ENCODE measurements at places on chromosomes 3 and 15.

DNA sequence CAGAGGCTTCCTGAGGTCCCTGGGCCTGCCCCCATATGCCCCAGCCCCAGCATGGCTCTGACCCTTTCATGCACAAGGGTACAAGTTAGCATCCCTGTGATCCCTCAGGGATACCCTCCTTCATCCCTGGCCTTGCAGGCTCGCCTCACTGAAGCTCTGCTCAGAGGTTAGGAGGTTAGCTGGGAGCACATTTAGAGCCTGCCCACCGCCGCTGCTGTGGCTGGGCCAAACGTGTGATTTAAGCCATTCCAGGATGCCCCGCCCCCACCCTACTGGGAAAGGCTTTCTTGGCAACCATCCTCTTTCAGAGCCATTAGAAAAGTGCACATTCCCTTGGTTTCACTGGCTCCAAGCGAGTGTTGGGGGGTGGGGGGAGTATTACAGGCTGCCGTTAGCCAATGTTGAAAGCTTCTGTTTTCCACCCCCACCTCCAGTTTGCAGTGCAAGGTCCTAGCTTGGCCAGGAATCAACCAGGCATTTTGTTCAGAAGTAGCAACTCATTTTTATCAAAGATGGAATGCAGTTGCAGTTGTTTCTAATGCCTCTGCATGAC is 6.3 kb upstream of the HES1 start:
- DNase-seq: no peak

DNA sequence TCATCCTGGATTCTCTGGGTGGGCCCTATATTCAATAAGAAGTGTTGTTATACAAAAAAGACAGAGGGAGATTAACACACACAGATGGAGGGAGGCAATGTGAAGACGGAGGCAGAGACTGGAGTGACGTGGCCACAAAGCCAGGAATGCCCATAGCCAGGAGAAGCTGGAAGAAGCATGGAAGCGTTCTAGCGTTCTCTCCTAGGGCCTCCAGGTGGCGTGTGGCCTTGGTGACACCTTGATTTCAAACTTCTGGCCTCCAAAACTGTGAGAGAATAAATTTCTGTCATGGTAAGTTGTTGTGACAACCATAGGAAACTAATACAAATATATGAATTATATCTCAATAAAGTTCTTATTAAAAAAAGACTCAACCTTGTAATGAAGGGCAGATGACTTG is 21.3 kb downstream of the THBS1 start:
- DNase-seq: no peak

- peak; percentile 11 for DNase-seq
Observed at GRCh38 chr3:115800489-115801075, 177.3 kb downstream of the GAP43 start.

- no peak for DNase-seq
Observed at GRCh38 chr15:35858707-35859106, 312.7 kb upstream of the DPH6 start.

GRCh38 chr3:139676632-139677387 is 962 bp downstream of the NMNAT3 start:
- no peak for DNase-seq

- DNase-seq: no peak
Observed at GRCh38 chr15:78063970-78064385, 13.5 kb downstream of the TBC1D2B start.

- no peak for DNase-seq
Observed at GRCh38 chr3:47985381-47985780, 30.8 kb downstream of the MAP4 start.

- DNase-seq: no peak
Observed at GRCh38 chr3:190265796-190266195, 56.5 kb downstream of the CLDN1 start.

DNA sequence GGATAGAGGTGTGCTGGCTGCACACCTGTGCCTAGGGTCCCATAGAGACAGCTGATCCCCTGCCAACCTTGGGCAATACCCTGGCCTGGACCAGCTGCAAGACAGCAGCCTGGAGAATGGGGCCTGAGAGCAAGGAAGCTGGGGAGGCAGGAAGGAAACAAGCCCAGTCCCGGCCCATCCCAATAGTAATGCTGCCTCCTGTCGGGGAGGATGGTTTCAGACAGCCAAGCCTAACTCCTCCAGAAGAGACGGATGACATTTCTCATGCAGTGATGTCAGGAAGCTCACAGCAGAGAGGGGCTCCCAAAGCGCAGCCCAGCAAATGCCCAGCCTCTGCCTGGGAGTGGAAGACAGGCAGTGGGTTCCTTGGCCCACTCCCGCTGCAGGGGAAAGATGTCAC is 408.8 kb downstream of the OCA2 start:
- DNase-seq: no peak

GRCh38 chr3:17808994-17809393 is 66.6 kb upstream of the TBC1D5 start:
- DNase-seq: no peak

DNA sequence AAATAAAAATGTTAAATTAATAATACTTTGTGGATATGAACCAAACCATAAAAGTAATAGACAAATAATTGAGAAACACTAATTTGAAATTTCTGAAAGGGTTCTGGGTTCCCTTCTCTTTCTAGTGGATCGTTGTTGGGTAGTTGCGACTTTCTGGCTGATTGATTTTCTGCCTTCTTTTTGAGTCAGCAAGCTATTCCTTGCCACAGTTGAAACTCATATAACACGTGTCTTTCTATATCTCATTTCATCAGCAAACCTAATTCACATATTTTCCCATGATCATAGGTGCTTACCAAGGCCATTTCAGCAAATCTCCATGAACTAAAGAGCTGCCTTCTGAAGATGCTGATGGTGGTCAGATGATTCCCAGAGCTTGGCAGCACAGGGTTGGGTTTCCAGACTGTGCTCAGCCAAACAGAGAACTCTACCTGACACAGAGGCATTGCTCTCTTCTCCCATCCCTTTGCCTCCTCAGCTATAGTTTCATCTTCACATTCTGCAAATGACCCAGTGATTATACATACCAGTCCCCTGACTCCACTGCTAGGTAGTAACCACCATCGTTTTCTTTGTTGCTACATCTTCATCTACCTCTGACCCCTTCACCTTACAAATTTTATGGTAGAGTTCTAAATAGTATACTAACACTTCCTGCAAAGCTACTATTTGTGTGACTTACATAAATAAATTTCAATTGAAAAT is 383.9 kb upstream of the DPH6 start:
- no peak for DNase-seq

DNA sequence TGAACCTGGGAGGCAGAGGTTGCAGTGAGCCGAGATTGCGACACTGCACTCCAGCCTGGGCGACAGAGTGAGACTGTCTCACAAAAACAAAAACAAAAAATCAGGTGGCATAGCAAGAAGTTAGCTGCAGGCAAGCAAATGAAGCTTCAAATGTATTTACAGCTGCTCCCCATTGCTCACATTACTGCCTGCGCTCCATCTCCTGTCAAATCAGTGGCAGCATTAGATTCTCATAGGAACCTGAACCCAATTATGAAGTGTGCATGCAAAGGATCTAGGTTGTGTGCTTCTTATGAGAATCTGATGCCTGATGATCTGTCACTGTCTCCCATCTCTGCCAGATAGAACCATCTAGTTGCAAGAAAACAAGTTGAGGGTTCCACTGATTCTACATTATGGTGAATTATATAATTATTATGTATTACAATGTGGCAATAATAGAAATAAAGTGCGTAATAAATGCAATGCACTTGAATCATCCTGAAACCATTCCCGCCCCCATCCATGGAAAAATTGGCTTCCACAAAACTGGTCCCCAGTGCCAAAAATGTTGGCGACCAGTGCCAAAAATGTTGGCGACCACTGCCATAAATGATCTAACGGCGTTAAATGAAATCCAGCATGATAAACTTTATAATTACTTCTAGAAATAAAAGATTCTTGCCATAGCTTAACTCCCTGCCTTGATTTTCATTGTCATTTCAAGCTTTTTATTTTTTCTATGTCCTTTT is 616.7 kb upstream of the NAALADL2 start:
- DNase-seq: no peak

- no peak for DNase-seq
Observed at GRCh38 chr3:128486681-128487537, 6.1 kb downstream of the GATA2 start.

DNA sequence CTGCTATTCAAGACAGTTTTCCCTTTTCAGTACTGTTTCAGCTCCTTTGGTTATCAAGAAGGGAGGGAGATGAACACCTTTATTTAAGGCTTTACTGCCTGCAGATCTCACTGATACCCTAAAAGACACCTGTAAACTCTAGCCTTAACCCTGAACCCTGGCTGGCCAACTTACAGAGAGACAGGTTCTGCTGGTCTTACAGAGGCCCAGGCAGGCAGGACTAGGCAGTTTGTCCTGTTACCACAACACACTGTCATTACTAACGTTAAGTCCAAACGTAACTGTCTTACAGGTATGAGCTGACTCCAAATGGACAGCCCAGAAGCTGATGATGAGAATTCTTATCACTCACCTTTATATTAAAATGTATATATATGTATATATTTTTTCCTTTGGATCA is 42.1 kb downstream of the ESYT3 start:
- no peak for DNase-seq

- no peak for DNase-seq
Observed at GRCh38 chr3:101252945-101253344, 67.4 kb downstream of the IMPG2 start.

DNA sequence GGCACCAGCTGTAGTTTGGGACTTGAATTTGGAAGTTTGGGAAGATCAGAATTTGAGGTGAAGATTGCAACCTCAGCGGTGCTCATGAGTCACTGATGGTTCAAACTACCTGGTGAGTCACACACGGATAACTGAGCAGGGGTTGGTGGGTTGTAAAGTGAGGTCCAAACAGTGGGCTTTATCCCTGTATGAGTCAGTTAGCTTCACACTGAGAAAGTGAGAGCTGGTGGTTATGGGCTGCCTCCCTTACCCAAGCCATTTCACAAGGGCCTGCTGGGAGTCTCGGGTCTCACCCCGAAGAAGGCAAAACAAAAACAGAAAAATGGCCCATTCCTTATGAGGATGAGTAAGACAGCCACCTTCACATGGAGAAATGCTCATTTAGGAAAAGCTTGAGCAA is 77.0 kb downstream of the ITGA11 start:
- DNase-seq: no peak

GRCh38 chr3:42053476-42053875 is 37.7 kb upstream of the TRAK1 start:
- no peak for DNase-seq

GRCh38 chr3:197302696-197303341 is 4.4 kb upstream of the DLG1 start:
- DNase-seq: no peak

GRCh38 chr3:119723022-119723421 is 20.2 kb downstream of the CFAP91 start:
- no peak for DNase-seq

GRCh38 chr15:60563539-60564404 is 84.8 kb upstream of the ICE2 start:
- DNase-seq: no peak

DNA sequence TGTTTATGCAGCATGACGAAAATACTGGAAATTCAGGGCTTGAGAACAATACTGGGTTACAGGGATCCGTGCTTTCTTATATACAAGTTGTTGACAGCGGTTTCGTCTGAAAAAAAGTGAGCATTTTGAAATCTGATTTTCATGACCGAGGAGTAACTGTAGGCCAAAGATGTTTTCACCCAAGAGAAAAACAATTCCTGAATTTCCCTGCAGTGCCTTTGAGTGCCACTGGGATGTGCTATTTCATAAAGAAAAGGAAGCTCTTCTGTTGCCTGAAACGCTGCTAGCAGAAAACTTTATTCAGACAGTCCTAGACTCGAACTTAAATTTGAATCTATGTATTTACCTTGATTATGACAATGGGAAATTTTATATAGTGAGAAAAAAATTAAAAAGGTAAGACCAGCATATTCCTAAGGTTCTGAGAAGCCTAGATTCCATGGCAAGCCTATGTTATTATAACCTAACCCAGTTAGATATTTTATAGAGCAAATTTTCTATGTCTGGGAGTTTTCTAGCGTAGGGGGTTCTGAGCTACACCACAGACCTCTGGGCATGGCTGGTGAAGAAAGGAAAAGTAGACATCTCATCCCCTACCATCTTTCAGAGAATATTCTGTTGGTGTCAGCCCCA is 30.2 kb downstream of the KCNAB1 start:
- DNase-seq: peak; percentile 62

DNA sequence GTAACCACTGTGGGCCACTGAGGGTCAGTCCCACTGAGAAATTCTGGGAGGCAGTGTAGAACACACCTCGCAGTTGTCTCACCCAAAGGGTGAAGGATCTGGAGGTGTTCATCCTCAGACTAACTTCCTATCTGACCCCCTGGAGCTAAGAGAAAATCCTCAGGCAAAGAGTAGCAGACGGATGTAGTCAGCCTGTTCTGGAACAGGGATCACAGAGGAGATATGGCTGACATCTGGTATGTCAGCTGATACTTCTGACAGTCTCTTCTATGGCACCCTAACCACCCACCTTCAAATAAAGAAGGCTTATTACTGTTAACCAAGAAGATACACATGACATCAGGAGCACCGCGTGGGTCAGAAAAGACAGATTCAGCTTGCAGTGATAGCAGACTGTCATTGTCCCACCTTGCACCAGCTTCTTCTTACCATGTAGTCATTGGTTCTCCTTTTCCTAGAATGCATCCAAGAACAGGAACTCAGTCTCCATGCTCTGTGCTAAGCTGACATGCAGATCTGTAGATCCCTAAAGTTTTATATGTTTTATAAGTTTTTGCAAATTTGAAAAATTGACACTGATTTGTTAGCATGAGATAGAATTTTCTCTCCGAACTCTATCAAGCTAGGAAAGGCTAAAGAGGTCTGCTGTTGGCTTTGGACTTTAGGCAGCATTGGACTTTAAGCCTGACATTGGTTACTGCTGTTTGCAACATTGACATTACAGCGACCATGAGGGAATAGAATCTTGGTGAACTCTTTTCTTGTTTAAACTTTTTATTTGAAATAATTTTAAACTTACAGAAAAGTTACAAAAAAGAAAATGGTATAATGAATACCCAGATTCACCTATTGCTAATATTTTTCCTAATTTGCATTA is 60.4 kb downstream of the KBTBD12 start:
- DNase-seq: no peak

GRCh38 chr3:123283074-123283473 is 81.3 kb downstream of the SEC22A start:
- DNase-seq: no peak

GRCh38 chr3:132536442-132537153 is 60.5 kb upstream of the ACKR4 start:
- no peak for DNase-seq

- DNase-seq: no peak
Observed at GRCh38 chr3:179473565-179473964, 22.3 kb upstream of the GNB4 start.

- no peak for DNase-seq
Observed at GRCh38 chr3:47333907-47334306, 46.9 kb upstream of the PTPN23 start.

Measured in amniotic stem cell (primary cell).